ENCODE measurements at places on chromosomes 4 and X.

GRCh38 chr4:152014280-152014679 is 253.5 kb upstream of the GATB start:
- DNase-seq = peak; percentile 19

GRCh38 chr4:141543176-141543575 is 93.2 kb upstream of the IL15 start:
- no peak for DNase-seq

DNA sequence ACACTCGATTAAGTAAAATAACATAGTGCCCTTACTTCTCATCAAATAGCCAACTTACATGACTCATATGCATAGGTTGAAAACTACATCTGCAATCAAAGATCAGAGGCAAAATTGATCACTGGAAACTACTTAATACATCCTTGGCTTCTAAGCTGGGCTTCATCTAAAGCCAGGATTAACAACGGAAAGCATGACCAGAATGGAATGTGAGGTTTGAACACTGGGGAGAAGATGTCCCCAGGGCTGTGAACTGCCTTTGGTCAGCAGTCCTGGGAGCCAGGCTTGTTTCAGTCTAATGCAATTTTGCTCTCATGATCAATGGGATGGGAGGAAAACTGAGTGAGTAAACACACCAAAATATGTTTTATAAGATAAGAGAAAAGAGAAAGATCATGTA is 192.5 kb upstream of the TTC29 start:
- no peak for DNase-seq

DNA sequence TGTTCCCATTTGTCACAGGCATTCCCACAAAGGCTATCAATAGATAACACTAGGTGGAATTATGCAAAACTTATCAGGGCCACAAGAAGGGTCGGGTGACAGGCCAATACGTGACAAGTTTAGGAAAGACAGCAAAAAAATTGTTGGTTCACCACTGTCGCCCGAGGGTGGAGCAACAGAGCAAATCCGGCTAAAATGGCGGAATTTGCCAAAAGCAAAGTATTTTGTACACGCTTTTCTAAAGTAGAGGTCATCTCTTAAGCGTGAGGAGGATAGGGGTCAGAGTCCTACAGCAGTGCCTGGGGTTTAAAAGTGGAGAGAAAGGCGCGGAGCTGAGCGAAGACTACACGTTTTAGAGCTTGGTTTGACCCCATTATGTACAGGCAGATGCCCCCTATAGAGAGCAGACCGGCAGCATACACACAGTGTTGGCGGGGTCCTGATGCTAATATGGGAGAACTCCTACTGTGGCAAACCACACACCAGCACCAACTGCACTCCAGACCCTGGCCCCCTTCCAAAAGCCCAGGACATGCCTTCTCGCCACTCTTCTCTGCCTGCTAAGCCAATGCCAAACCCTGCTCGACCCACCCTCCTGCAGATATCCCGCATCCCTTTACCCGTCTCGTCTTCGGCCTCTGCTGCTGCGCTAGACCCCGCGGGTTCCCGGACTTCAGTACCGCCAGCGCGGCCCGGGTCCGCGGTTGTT is 733 bp downstream of the CCNA2 start:
- DNase-seq = no peak

- DNase-seq = no peak
These were observed 242.9 kb upstream of the PITX2 start for GRCh38 chr4:110865611-110866259.

- DNase-seq = no peak
These were observed 126.8 kb downstream of the KLHL8 start for GRCh38 chr4:87093443-87094123.

- no peak for DNase-seq
These were observed 180.7 kb upstream of the TENM3 start for GRCh38 chr4:182062458-182062857.

GRCh38 chr4:177266506-177266905 is 43.2 kb upstream of the NEIL3 start:
- DNase-seq = no peak

- DNase-seq = no peak
These were observed 490 bp downstream of the RWDD4 start for GRCh38 chr4:183658362-183659028.

- DNase-seq = no peak
These were observed 270.3 kb downstream of the ASMT start for GRCh38 chrX:1885116-1885515.

DNA sequence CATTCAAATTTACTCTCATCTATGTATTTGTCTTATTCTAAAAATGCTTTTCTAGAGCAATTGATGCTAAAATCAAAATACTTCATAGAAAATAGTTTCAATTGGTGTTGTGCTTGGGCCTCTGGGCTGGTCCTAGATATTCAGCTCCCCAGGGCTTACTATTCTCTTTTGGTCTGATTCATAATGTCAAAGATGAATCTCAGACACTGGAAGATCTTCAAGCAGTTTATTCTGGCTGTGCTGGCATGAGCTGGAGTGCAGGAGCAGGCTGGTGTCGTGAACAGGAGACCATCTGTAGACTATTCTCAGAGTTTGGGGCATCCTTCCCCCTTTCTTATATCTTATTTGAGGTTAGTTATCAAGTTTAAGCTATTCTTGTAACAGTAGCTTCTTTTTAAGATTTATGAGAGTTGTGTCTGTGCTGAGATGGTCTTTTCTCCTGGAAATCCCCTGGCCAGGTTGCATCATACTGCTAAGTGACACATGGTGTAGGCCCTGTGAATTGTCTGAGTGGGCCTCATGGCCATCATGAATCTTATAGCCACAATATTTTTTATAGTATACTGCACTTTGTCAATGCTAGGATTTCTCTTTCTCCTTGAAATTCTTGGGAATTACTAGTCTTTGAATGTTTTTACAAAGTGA is 1624.0 kb upstream of the IGFBP7 start:
- DNase-seq = no peak

- DNase-seq = no peak
These were observed 115.6 kb upstream of the NALF2 start for GRCh38 chrX:69388526-69388925.

- no peak for DNase-seq
These were observed 9.8 kb downstream of the DGKQ start for GRCh38 chr4:963276-964225.

GRCh38 chrX:10797466-10797865 is 177.1 kb upstream of the MID1 start:
- DNase-seq = no peak

DNA sequence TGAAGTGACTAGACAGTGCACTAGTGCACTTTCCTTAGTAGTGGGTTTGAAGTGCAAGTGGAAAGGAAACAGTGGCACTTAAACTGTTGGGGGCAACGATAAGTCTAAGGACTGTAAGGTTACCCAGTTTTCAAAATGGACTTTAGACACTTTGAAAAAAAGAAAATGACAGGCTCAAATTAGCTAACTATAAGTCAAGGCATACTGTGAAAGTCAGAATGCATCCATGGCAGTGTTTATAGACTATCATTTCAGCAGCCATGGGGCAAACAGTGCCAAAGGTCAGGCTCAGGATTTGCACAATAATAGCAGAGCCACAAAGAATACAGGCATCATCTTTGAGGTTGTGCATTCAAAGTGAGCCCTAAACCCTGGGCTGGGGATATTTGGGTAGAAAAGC is 104.4 kb downstream of the CXCL13 start:
- no peak for DNase-seq

DNA sequence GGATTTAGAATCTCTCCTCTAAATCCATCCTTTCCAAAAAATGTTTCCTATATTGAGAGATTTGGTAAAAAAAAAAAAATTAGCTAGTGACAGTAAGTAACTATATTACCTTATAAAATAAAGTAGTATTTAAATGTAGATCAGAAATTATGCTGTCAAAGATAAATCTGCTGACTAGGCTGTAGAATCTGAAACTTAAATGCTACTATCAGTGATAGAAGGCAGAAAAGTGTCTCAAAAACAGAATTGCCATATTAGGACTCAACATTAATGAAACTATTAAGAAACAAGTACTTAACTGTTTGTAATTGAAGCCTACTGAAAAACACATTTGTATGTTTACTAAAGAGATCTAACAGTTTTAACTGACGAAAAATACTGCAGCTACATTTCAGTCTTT is 8.3 kb downstream of the TAF9B start:
- no peak for DNase-seq

- DNase-seq = no peak
These were observed 259.4 kb upstream of the DIAPH2 start for GRCh38 chrX:96425200-96425599.

GRCh38 chrX:71532078-71532752 is 689 bp upstream of the OGT start:
- no peak for DNase-seq

DNA sequence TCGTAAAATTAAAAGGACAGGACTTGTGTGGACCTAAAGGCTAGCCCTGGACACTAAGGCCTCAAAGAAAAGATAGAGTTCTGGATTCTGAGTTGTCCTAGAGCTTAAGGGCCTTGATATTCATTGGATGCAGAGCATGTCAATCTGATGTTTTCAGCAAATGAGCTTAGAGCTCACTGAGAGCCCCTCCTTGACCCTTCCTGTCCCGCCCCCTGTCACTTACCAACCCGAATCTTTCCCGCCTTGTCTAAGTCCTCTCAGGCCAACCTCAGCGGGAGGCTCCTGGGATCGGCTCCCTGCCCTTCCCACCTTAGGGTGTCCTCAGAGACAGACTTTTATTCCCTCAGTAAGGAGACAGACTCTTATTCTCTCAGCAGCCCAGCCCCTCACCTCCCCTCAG is at the start of gene CT47C1:
Gene CT47C1, plus strand, starts transcription at position 250 of the 400 bp plus-strand sequence. CDS start 233 bp downstream, outside the sequence.
- no peak for DNase-seq

DNA sequence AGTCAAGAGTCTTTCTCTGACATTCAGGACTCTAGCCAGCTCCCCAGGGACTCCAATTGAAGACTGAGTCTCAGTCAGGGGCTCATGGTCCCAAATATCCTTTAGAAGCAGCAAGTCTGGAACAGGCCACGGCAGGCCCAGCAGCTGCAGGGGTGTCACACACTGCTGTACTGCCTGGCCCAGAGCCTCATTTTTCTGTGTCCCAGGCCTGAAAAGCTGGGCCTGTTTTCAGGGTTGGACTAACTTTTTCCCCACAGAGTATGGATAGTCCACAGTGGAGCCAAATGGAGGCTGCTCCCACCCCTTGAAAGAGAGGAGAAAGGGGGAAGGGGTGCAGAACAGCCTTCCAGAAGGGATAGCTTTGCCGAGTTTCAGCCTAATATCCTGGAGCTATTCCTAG is 146.8 kb upstream of the NALF2 start:
- DNase-seq = no peak

GRCh38 chr4:20403846-20404245 is 152.1 kb downstream of the SLIT2 start:
- DNase-seq = no peak

DNA sequence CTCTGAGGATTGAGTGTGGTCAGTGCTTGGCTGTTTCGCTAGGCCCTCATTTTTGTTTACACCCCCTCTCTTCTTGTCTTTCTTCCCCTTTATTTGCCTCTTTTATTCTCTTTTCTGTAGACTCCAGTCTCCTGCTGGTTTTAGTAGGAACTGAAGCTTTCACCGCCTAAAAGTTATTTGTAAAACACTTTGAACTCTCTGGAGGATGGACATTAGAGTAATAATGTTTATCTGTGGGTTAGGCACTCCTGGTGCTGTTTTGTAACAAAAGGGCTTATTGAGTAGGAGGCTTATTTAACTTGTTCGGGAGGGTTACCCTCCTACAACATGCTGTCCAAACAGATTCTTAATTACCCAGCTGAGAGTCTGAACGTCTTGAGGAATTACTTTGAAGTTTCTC is 1.6 kb upstream of the ARHGAP10 start:
- DNase-seq = no peak

DNA sequence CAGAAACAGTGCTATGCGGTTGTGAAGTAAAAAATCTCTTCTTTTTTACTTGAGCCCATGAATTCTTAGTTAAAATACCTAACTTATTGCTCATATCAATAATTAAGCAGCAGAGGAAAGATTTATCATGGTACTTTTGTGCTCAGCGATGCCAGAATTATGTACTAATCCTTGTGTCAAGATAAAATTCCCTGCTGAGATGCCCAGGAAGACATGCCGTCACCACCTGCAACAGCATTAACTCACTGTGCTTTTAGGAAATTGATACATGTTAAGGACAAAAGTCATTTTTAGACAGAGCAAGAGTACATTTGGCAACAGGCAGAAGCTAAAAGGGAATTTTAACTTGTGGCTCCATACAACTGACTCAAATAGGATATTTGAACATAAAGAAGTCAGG is 138.9 kb downstream of the NPNT start:
- no peak for DNase-seq

GRCh38 chr4:174420316-174420715 is 102.0 kb downstream of the HPGD start:
- no peak for DNase-seq

DNA sequence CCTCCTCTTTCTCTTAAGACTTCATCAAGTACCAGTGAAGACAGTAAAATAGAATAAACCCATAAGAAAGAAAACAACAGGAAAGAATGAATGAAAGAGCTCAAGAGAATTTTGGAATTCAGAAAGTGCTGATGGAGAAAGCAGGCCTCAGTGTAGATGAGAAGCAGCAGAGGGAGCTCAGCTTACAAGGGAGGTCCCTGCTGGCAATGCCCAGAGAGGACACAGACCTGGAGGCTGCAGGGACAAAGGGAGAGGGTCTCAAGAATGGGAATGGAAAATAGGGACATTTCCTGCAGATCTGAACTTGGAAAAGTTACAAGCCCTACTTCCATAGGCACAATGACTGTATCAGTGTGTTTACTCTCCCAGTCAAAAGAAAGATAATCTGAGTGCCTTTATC is 64.5 kb upstream of the MAGEA10 start:
- no peak for DNase-seq

DNA sequence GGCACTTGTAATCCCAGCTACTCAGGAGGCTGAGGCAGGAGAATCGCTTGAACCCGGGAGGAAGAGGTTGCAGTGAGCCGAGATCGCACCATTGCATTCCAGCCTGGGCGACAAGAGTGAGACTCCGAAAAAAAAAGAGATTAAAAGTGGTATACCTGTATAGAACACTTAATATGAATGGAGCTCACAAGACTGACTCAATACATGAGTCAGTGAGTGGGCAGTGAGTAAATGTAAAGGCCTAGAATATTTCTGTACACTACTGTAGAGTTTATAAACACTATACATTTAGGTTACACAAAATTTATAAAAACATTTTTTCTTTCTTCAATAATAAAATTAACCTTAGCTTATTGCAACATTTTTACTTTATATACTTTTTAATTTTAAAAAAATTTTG is 93.8 kb downstream of the CENPC start:
- no peak for DNase-seq

GRCh38 chrX:131729295-131729694 is 185.4 kb downstream of the OR13H1 start:
- DNase-seq = no peak

DNA sequence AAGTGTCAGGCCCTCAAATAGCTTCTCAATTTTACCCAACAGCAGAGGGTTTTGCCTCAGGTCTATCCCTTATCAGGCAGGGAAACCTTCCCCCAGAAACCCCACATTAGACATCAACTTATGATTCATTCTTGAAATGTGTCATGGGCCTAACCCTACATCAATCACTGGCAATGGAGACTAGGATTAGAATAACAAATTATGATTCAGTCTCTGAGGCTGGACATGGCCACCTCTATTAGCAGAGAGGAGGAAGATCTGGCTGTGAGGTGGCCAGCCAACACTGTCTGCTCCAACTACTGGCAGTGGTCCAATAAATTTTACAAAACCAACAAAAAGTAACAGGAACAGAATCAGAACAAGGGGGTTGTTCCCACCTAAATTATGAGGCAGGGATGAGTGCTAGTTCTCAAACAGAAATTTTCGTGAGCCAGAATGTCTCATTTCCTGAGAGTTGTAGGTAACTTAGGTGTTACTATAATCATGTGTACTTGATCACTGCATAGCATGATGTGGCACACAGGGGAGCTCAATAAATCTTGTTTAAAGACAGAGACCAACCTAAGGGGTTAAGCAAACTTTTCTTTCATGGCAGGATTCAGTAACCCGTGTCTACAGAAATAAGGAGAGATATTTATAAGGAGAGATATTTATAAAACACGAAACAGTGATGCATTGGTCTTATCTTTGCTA is 126.8 kb downstream of the NFKB1 start:
- DNase-seq = no peak

All from stimulated activated CD4-positive, alpha-beta T cell treated with anti-CD3 and anti-CD28 coated beads, Interleukin-1b, Interleukin-23, amount 100 ng/mL, for 1 hour (primary cell).